ENCODE measurements at places on chromosomes 7 and 10.

DNA sequence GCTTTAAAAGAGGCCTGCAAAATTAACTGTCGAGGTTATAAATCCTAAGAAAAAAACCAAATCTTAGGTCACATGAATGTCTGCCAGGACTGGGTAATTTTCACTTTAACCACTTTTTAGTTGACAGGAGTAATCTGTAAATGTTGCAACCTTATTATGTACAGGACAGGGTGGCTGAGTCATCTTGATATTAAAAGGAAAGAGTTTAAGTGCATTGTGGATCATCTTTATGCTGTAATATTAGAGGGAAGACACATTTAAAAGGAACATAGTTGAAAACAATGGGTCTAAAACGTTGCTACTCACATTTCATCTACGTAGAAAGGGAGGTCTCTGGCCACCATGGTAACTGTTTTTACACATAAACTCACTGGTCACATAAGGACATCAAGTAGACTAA lies 115.5 kb downstream of the LSMEM1 start:
- no peak for DNase-seq

- no peak for DNase-seq
Measured at GRCh38 chr10:67036808-67037207, 111.0 kb downstream of the LRRTM3 start.

GRCh38 chr10:29285624-29286051 lies 3.2 kb upstream of the LYZL1 start:
- no peak for DNase-seq

GRCh38 chr10:128645486-128645885 lies 519.3 kb upstream of the MKI67 start:
- no peak for DNase-seq

GRCh38 chr7:155009570-155010157 lies 6.7 kb upstream of the PAXIP1 start:
- DNase-seq, result no peak

DNA sequence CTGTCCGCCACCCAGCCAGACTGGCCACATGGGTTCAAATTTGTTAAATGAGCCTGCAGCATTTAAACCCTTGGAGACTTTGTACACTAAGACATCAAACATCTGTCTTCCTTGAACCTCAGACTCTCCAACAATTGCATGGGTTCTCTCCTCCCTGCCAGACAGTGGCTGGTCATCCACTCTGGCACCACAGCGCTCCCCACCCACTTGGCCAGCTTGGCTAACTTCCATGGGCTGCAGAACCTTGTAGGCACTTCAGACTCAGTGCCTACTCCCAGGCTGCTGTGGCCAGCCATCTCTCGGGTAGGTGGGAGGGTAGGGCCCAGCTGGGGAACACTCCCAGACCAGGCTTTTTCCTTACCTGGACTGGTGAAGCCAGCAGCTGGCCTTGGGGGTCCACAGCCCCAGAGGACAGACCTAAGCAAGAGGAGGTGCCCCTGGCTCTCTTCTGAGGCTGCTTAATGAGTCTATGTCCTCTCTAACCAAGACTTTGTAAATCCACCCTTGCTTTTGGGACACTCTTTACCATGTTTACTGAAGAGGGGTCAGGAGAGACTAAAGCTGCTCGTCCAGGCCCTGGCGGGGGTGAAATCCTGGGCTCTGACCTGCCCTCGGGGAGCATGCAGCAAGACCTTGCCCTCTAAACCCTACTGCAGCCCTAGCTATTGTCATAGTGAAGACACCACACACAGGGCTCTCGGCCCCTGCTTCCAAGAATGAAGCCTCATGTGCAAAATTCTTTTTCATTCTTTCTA lies 82.7 kb downstream of the ARHGAP22 start:
- DNase-seq, result no peak

DNA sequence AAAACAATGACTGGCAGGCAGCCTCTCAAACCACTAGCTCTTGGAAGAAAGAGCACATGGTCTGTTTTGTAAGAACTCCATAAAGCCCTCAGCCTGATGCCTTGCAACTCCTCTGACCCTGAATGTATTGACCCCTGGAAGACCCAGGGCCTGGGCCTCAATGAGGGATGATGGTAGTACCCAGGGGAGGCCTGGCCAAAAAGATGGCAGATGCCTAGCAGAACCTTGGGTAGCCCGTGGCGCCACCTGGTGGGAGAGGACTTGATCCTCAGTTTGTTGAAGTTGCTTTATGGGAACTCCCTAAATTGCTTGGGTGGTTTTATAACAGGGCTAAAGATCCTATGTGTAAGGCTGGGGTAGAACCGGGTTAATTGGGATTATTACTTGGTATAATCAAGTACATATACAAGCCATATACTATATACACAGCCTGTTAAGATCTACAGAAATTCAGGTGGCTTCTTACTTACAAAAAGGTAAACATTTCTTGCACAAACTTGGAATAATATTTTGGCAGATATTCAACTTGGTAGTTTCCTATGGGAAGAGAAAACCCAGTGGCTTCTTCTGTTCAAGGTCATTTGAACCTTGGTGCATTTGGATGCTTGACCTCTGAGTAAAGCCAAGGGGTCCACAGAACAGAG lies 95.8 kb upstream of the CACUL1 start:
- DNase-seq, result peak; percentile 70

- DNase-seq, result no peak
Measured at GRCh38 chr7:133871757-133872156, 255.4 kb upstream of the LRGUK start.

GRCh38 chr7:140656548-140657515 lies 15.9 kb upstream of the ADCK2 start:
- DNase-seq, result no peak

GRCh38 chr7:23680414-23681405 lies 711 bp downstream of the FAM221A start:
- peak; percentile 32 for DNase-seq

DNA sequence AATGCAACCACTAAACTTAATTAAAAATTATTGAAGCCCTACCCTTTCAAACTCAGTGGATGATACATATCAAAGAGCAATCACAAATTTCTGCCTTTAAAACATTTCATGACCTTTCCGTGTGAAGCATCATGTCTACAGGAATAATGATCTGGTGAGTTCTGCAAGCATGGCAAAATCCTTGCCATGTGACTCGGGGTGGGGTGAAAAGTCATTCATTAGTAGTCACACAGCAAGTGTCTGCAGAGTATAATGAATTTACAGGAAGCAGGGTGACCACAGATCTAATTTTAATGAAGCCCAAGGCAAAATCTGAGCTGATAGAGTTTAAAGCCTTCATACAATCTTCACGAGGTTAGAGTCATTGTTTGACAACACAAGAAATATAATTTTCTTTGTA lies 351.9 kb downstream of the THSD7A start:
- DNase-seq, result no peak

DNA sequence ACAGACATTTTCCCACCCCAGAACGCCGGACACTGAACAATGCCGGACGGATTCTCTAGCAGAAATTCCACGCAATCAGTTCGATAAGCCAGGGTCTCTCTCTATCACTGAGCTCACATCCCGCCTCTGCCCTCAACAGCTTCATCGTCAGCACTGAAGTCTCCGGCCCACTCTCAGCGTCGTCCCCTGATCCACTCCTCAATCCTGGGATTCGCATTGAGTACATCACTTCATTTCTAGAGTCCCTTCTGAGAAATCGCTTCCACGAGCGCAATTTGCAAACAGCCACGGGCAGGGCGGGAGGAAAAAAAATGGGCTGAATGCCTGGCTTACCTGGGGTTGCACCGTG lies 365 bp downstream of the YME1L1 start:
- no peak for DNase-seq

DNA sequence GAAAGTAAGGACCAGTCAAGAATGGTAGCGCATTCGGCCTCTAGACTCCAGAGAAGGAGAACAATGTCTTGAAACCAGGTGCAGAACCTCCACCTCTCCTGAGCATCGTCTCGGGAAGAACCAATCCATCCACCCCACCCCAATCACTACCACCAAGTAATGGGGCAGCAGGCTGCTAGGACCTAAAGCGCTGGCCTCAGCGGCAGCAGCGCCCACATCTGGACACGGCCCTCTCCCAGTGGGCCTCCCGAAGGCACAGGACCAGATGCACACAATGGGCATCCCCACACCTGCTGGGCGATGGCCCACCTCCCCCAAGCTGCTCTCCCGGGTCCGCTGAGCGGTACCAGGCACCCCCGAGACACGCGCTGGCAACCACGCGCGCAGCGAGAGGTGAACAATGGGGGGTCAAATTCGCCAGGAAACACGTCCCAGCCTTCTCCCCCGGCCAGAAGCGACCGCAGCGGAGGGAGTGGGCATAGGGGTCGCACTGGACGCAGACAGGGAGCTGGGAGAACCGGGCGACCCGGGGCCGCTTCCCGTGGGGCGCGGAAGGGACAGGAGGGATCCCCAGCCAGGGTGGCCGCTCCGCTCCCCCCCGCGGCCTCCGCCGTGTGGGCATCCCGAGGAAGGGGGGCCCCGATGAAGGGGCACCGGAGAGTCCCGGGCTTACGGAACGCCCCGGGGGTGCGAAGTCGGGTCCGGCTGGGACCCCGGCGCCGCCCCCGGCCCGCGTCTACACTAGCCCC lies 506 bp downstream of the CTTNBP2 start:
- DNase-seq, result no peak

DNA sequence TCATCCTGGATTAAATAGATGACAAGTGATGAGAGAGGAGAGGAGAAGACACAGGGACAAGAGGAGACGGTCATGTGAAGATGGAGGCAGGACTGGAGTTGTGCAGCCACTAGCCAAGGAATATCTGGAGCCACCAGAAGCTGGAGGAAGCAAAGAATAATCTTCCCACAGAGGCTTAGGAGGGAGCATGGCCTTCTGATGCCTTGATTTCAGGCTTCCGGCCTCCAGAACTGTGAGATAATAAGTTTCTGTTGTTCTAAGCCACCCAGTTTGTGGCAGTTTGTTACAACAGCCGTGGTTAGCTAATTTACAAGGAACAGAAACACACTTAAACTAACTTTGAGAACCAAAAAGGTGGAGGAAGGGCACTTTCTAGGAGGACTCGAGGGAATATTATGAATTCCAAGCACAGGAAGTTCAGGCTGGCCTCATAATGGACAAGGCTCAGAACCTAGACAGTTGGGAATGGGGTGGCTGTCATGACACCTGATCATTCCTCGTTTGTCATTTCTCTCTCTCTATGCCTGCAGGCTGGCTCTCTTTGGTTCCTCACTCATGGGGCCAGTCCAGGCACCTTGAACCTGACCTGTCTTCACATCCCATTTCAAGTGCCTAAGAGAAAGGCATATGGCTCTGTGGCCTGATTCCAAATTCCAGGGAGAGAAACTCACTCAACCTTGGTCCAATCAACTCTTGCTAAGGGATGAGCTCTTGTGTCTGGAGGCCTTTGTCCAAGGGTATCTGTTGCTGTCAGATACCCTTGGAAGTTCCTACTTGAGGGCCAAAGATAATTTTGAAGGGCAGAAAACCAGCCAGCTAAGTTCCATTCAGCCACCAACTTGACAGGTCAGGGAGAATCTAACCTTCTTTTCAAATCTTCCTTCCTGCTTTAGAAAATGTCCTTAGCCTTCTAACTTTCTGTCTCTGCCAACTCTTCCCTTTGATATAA lies 33.5 kb upstream of the PDZD8 start:
- DNase-seq, result no peak

DNA sequence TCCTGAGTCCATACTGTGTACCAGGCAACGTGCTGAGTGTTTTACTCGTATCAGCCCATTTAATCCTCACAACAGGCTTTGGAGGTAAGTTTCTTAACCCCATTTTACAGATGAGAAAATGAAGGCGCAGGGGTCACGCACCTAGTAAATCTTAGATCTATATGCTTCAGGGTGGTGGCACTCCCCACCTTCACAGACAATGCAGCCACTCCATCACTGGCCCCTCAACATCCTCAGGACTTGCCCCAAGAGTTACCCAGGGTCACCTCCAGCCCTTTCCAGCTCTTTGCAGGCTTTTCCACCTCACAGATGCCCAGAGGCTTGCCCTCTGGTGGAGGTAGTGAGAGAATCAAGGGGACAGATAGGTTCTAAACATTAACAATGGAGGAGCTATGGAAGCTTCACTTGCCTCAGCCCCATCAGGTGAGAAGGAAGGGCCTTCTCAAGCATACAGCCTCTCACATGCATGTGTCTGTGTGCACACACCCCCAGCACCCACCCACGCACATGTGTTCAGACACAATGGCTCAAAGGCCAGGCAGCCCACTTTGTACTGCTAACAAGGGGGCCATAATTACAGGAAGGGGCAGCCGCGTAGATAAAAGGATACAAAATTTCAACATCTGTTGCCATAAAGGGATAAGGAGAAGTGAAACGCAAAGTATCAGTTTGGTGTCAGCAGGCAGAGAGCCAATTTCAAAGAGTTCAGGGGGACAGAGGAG lies 29.1 kb downstream of the DPCD start:
- DNase-seq, result no peak

- no peak for DNase-seq
Measured at GRCh38 chr7:42212541-42213090, 24.4 kb downstream of the GLI3 start.

- no peak for DNase-seq
Measured at GRCh38 chr7:148276314-148277041, 314.1 kb upstream of the C7orf33 start.

- DNase-seq, result no peak
Measured at GRCh38 chr10:96124230-96125141, 5.6 kb upstream of the ZNF518A start.

DNA sequence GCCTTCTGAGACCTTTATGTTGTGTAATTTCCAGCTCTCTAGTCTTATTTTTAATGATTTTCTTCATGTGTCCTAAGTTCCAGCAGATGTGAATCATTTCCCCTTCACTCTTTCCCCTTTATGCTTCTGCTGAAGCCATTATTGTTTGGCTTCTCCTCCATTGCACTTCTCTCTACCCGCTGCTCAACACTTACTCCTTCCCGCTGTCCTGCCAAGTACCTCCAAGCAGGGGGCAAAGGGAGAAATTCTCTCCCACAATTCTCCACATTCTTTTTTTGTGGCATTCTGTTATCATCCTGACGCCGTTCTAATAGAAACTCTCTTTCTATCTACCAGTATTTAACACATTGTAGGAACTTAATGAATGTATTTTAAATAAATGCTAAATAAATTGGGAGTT lies 388.9 kb upstream of the TPK1 start:
- DNase-seq, result no peak

DNA sequence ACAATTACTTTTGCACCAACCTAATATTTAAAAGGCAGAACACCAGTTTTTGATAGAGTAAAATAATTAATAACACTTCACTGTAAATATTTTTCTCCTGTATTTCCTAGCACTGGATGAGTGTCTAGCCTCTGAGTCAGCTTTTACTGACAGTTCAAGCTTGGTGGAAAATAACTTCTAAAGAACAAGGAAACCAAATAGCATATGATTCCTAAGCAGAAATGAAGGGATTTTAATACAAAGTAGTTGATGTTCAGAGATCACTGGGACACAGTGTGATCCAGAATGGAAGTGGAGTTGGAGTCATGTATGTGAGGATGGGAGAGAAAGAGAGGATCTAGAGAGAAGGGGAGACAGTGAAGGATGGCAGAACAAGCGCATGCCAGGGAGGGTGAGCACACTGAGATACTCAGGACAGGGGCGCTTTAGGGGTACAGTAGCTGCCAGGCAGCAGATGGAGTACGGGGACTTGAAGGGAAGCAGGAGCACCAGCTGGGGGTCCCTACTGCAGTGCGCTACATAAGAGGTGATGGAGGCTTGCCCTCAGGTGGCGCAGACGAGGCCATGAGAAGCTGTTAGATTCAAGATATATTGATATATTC lies 117.9 kb upstream of the KLF6 start:
- no peak for DNase-seq

- DNase-seq, result no peak
Measured at GRCh38 chr7:135917721-135918120, 59.4 kb downstream of the MTPN start.

- DNase-seq, result no peak
Measured at GRCh38 chr10:118276204-118276603, 65.9 kb downstream of the FAM204A start.

- DNase-seq, result no peak
Measured at GRCh38 chr10:120972259-120972658, 121.1 kb downstream of the WDR11 start.

Data from stimulated activated CD8-positive, alpha-beta memory T cell treated with anti-CD3 and anti-CD28 coated beads, Interleukin-7, amount 100 ng/mL, for 48 hours (primary cell).